ENCODE measurements at places on chromosomes 7 and 10.

- DNase-seq = no peak
These were observed 141.4 kb downstream of the LSMEM1 start for GRCh38 chr7:112622159-112622715.

DNA sequence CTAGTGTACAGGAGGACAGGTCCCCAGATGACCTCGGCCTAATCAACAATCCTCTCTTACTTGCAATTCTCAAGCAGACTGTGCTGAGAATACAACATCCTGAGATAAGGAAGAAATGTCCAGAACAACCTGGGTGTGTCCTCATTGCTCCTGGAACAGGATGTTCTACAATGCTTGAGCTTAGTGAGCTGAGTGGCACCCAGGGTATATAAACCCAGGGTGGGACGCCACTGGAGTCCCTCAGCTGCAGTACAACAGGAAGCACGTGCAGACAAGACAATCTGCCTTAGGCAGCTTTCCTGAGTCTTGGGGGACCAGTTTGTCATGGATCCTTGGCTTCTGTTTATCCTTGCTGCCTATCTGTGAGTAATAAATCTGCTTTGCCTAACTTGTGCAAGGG, 27.7 kb upstream of the SLC25A13 start:
- DNase-seq = peak; percentile 31

DNA sequence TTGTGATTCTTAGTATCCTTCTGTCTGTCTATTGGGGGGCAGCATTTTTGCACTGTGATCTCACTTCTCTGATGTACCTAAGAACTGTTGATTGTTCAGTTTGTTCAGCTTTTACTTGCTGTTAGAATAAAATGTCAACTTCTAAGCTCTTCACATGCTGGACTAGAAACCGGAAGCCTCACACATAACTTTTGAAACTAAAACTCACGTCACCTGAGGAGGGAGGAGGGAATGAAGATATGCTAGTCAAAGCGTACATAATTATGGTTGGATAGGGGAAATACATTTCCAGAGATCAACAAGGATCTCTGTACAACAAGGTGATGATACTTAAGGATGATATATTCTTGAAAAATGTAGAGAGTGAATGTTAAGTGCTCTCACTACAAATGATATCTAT, 609.7 kb downstream of the INHBA start:
- DNase-seq = no peak

DNA sequence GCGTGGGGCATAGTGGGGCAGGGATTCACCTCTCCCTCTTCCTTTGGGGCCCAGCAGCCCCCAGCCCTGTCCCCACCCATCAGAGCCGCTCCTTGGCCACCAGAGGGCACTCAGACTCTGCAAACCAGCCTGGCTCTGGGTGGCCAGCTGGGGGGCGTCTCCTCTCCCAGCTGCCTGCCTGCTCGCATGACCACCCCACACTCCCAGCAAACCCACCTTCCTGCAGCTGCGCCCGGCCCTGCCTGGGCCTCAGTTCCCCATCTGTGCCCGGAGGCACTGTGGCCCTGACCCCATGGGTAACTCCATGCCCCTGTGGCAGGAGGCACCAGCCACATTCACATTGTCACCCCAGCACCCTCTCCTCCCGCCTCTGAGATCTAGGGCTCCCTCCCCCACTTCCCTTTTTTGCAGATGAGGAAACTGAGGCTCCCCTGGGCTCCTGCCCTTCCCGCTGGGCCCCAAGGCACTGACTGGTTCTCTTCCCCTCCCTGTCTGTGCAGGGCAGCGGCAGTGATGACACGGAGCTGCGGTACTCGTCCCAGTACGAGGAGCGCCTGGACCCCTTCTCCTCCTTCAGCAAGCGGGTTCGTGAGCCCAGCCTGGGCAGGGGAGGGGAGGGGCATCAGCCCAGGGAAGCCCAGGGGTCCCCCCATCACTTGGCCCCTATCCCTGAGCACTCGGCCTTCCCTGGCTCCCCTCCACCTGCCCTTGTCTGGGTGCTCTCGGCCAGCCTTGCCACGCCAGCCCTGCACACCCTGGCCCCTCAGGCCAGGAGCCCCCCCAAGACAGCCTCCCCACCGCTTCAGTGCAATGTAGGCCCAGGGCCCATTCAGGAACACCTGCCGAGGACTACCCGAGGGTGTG, 6.9 kb upstream of the SH2B2 start:
- DNase-seq = peak; percentile 82

- DNase-seq = no peak
These were observed 525 bp downstream of the UBE2D4 start for GRCh38 chr7:43926798-43927123.

- DNase-seq = no peak
These were observed 262.2 kb downstream of the AUTS2 start for GRCh38 chr7:69860486-69860885.

- DNase-seq = peak; percentile 79
These were observed 135.8 kb downstream of the CAMK1D start for GRCh38 chr10:12484941-12485805.

- no peak for DNase-seq
These were observed 10.1 kb upstream of the FOXL3 start for GRCh38 chr7:279821-280220.

DNA sequence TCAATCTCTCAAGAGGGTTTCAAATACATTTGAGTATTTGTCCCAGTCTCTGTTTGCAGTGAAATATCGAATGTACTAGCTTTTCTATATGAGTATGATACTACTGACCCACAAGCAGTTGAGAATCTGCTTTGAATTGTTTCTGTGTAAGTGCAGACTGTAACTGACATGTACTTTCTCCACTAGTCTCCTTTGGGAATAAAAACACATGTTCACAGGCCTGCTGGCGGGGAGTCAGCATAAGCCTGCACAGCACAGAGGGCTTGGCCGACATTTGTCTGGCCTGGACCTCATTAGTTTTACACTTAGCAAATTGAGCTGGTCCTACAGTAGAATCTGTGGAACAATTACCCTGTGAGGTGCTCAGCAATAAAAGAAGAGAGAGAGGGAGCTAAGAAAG, 72.6 kb downstream of the ITGB8 start:
- DNase-seq = peak; percentile 13

All from hematopoietic multipotent progenitor cell treated with erythropoietin and hydrocortisone succinate and interleukin-3 and kit ligand, for 4 days (in vitro differentiated cells).